ENCODE measurements at places on chromosomes 16 and 17. TPM values are rescaled to one million over a fixed set of nuclear protein-coding genes. Genes with fewer than 3 reads are reported as not detected.

The OSGIN1 gene
- 2.7 TPM for total RNA-seq

The KRT25 gene
- total RNA-seq = not detected

The MPRIP gene
- 434 TPM for total RNA-seq

The IL34 gene
- 34.4 TPM for total RNA-seq

The CRYBA1 gene
- not detected for total RNA-seq

The IRX3 gene
- total RNA-seq = 0.38 TPM

The MYH1 gene
- not detected for total RNA-seq

The FOXN1 gene
- not detected for total RNA-seq

The KCNJ16 gene
- total RNA-seq = 6.6 TPM

The ODAD4 gene
- 5.5 TPM for total RNA-seq

The RHOT1 gene
- 76.6 TPM for total RNA-seq

The MYCBPAP gene
- total RNA-seq = 4.3 TPM

The ADAMTS18 gene
- 0.72 TPM for total RNA-seq

The DHRS7C gene
- total RNA-seq = 1.7 TPM

The OTOP3 gene
- total RNA-seq = not detected

The SLC38A8 gene
- total RNA-seq = 2.9 TPM

The C17orf78 gene
- not detected for total RNA-seq

The ADAD2 gene
- total RNA-seq = 1.5 TPM

The MT1F gene
- total RNA-seq = 105 TPM

The CEP20 gene
- total RNA-seq = 31.5 TPM
